Stimulated activated naive CD8-positive, alpha-beta T cell treated with anti-CD3 and anti-CD28 coated beads, Interleukin-15, amount 100 ng/mL, for 72 hours (primary cell): ENCODE measurements at places on chromosomes 1 and 21.

GRCh38 chr1:15707239-15707925 lies 23.3 kb downstream of the PLEKHM2 start:
- DNase-seq, result no peak

- no peak for DNase-seq
These were observed 704.9 kb upstream of the CHRM3 start for GRCh38 chr1:238681451-238681850.

- no peak for DNase-seq
These were observed 738 bp downstream of the GNPAT start for GRCh38 chr1:231241750-231242149.

DNA sequence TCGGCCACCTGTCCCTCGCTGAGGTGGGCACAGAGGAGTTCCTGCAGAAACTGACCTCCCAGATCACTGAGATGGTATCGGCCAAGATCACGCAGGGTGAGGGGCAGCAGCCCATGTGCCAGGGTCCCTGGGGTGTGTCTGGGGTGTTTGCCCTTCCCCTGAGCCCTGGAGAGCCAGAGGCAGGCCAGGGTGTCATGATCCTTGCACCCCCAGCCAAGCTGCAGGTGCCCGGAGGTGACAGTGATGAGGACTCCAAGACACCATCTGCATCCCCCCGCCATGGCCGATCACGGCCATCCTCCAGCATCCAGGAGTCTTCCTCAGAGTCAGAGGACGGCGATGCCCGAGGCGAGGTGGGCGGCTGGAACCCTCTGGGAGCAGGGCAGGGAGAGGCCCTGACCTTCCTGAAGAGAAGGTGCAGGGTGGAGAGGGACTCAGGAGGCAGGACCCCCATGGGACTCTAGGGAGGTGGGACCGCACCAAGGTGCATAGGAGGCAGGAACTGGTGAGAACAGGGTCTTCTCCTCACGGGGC lies 69.5 kb downstream of the TRIM11 start:
- DNase-seq, result no peak

GRCh38 chr1:34380526-34381124 lies 203.9 kb downstream of the C1orf94 start:
- no peak for DNase-seq

DNA sequence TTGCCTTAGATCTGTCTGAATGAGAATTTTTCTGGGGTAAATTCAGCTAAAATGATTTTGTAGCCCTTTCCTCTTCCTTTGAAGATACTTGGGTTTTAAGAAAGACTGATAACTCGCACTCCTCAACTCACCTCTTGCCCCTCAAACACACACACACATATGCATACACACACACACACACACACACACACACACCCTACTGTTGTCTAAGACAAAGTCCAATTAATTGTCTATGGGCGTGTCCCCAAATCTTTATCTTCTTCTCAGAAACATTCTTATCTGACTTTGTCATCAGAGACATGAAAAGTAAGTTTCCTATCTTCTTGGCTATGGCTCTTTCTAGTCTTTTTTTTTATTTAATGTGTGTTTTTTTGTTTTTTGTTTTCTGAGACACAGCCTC lies 36.1 kb upstream of the SMYD2 start:
- no peak for DNase-seq

- no peak for DNase-seq
These were observed 87.4 kb upstream of the MACF1 start for GRCh38 chr1:39116860-39117728.
